ENCODE measurements at places on chromosomes 6 and 20.

DNA sequence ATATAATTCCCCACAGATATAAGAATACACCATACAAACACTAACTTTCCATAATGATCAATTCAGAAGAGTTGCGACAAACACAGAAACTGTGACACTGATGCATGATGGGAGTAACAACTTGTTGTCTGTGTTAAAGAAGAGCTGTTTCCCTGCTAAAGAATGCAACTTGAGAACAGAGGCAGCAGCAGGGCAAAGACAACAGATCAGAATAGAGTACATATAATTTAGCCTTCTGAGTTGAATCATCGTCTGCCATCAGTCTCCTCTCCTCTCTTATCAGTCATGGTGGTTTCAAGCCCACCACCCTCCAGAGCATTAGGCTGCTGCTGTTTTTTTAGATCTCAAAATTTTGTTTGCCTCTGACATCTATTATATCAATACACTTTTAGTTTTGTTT is 280.4 kb downstream of the UBE3D start:
- DNase-seq: no peak

GRCh38 chr20:45073221-45073620 is 27.7 kb downstream of the KCNS1 start:
- no peak for DNase-seq

DNA sequence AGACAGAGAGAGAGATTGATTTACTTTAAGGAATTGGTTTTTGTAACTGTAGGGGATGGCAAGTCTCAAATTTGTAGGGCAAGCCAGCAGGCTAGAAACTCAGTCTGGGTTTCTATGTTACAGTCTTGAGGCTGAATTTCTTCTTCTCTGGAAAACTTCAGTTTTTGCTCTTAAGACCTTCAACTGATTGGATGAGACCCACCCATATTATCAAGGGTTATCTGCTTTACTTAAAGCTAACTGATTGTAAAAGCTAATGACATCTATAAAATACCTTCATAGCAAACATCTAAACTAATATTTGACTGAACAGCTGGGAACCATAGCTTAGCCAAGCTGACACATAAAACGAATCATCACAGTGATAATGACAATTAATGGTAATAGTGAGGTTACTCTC is 22.4 kb downstream of the SLC35F1 start:
- DNase-seq: no peak

- DNase-seq: no peak
These were observed 144.2 kb downstream of the GMDS start for GRCh38 chr6:2101213-2101612.

All from iPS DF 6.9 (cell line).